ENCODE measurements at places on chromosomes 4 and X. TPM values are rescaled to one million over a fixed set of nuclear protein-coding genes. Genes with fewer than 3 reads are reported as not detected.

DNA sequence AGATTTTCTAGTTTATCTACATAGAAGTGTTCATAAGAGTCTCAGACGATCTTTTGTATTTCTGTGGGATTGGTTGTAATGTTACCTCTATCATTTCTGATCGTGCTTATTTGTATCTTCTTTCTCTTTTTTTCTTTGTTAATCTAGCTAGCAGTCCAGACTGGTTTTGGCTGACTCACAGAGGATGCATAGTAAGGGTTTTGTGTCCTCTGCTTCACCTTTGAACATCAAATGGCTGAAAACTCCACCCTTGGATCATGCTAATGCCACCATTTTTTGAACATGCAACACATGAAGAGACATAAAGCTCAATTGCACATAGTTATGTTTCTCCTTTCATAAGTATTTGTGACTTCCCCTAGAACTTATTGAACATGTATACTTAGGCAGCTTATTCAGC, 22.8 kb downstream of the TMPRSS11A start:
- H3K36me3 ChIP-seq = no peaks in the 10 kb centered on the region
- no peaks in the 10 kb centered on the region for H3K4me1 ChIP-seq
- H3K27me3 ChIP-seq = no peaks in the 10 kb centered on the region
- H3K27ac ChIP-seq = no peak overlapping the region

GRCh38 chrX:123184219-123184865, at the start of gene GRIA3:
Gene GRIA3, plus strand, starts transcription at chrX:123184278. Its CDS starts 258 bp downstream, at chrX:123184536.
- peak; percentile 18 for DNase-seq
- peaks cover 3% of the 10 kb centered on the region for H3K27me3 ChIP-seq
- H3K4me3 ChIP-seq = peak within 1 kb of the TSS; percentile 97
- H3K36me3 ChIP-seq = no peaks in the 10 kb centered on the region
- peak within 1 kb of the TSS; percentile 66 for H3K27ac ChIP-seq

GRCh38 chr4:54842656-54843055, 184.9 kb downstream of the KIT start:
- H3K27ac ChIP-seq = no peak overlapping the region
- no peak for DNase-seq
- H3K4me3 ChIP-seq = no peak overlapping the region

GRCh38 chr4:15778289-15779241, at the start of gene CD38:
Gene CD38, plus strand, starts transcription at chr4:15778328. Its CDS starts 87 bp downstream, at chr4:15778415.
- peak within 1 kb of the TSS; percentile 90 for H3K4me3 ChIP-seq
- peaks cover 2% of the 10 kb centered on the region for H3K36me3 ChIP-seq
- peaks cover 8% of the 10 kb centered on the region for H3K27me3 ChIP-seq
- peaks cover 11% of the 10 kb centered on the region for H3K4me1 ChIP-seq
- peak; percentile 38 for DNase-seq
- peak within 1 kb of the TSS; percentile 41 for H3K27ac ChIP-seq

Gene VEGFC
- not detected for total RNA-seq

GRCh38 chr4:185399466-185399865, 2.8 kb downstream of the ANKRD37 start:
- no peak overlapping the region for H3K4me3 ChIP-seq
- no peaks in the 10 kb centered on the region for H3K36me3 ChIP-seq
- H3K4me1 ChIP-seq = peaks cover 14% of the 10 kb centered on the region
- no peak overlapping the region for H3K27ac ChIP-seq

DNA sequence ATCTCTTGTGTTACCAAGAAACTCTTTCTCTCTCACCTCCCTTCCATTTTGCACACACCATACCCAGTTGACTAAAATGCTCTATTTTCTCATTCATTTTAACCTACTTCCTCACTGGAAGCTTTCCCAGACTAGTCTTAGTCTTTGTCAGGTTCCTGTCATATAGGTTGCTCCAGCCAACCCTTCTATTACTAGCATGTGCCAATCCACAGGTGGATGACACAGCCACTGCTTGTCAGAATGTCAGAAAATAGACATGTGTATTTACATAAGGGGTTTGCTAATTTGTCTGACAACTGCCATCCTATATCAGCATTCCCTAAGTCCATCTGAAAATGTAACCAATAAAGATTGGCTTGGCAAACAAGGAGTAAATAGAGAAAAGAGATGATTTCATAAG, 239.2 kb upstream of the SMIM31 start:
- H3K4me1 ChIP-seq = no peaks in the 10 kb centered on the region
- H3K27me3 ChIP-seq = no peaks in the 10 kb centered on the region
- no peaks in the 10 kb centered on the region for H3K36me3 ChIP-seq
- no peak for DNase-seq

DNA sequence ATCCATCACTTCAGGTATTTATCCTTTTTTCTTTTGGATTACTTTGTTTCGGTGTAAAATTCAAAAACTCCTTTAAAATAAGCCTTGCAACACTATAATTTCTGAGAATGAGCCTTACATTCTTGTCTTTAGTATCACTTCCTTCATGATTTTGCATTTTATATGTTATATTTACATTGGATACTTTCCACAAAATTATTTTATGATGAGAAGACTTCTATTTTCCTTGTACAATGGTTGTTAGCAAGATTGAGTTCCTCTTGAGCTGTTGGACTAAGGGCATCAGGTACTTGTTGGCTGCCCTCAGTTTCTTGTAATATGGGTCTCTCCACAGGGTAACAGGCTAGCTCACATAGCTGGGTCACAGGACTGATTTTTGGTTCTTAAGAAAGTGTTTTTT, 22.7 kb upstream of the HPGDS start:
- H3K27me3 ChIP-seq = peaks cover 2% of the 10 kb centered on the region
- no peak overlapping the region for H3K27ac ChIP-seq
- no peaks in the 10 kb centered on the region for H3K4me1 ChIP-seq
- no peaks in the 10 kb centered on the region for H3K36me3 ChIP-seq
- DNase-seq = no peak

Gene GRIA2
- 21.3 TPM for total RNA-seq

Gene SHISA3
- 0.42 TPM for total RNA-seq

Gene PAGE4
- not detected for total RNA-seq

GRCh38 chr4:7108660-7109059, 40.8 kb upstream of the GRPEL1 start:
- DNase-seq = no peak
- peaks cover 14% of the 10 kb centered on the region for H3K36me3 ChIP-seq
- H3K4me3 ChIP-seq = no peak overlapping the region

Gene IRF2
- 7.4 TPM for total RNA-seq

DNA sequence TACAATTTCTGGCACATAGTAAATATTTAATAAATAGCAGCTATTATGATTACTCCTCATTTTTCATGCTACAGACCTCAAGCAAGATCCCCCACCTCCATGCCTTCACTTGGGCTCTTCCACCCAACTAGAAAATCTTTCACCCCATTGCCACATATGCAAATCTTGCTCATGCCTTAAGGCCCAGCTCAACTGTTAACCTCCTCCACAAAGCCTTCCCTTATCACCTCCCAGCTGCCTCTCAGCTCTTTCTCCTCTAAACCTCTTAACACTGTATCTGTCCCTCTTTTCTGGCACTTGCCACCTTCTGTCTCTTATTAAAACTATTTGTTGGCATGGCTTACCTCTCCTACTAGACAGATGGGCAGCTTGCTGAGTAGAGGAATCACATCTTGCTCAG, 51.5 kb downstream of the PJA1 start:
- no peak for DNase-seq
- no peaks in the 10 kb centered on the region for H3K4me1 ChIP-seq
- no peak overlapping the region for H3K27ac ChIP-seq

DNA sequence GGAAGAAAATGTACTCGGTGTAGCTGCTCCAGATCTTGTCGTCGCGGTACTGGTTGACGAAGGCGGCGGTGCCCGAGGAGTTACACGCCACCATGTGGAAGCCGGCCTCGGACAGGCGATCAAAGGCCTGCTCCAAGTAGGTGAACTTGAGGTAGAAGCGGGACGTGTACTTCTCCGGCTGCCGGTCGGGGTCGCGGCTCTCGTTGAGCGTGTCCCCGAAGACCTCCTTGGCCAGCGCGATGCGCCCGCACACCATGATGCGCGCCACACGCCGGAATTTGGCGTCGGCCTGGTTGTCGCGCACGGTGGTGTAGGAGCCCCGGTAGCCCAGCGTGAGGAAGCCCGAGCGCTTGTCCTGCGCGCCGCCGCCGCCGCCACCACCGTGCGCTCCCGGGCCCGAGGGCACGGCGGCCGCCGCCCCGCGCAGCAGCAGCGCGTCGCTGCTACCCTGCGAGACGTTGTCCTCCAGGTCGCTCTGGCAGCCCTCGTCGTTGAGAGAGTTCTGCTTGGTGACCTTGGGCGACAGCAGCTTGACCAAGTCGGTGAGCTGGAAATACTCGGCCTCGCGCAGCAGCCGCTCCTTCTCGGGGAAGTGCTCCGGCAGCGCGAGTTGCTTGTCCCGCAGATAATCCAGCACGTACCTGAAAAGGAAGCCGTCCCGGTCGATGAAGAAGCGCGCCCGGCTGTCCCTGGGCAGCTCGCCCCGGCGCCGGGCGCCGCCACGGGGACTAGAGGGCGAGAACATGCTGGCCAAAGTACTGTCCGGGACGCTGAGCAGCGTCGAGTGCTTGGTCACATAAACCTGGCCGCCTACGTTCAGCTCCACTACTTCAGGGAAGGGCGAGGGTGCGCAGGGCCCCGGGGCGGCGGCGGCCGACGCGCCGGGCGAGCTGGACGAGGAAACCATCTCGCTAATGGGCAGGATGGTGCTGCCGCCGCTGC, 775 bp downstream of the KCTD8 start:
- H3K4me1 ChIP-seq = peaks cover 26% of the 10 kb centered on the region
- H3K27ac ChIP-seq = peak overlapping the region; percentile 96
- H3K4me3 ChIP-seq = peak overlapping the region; percentile 96
- peak; percentile 70 for DNase-seq
- peaks cover 15% of the 10 kb centered on the region for H3K27me3 ChIP-seq
- H3K36me3 ChIP-seq = no peaks in the 10 kb centered on the region

GRCh38 chr4:138398322-138398721, 156.2 kb upstream of the SLC7A11 start:
- no peaks in the 10 kb centered on the region for H3K27me3 ChIP-seq
- no peak for DNase-seq
- no peaks in the 10 kb centered on the region for H3K36me3 ChIP-seq
- no peak overlapping the region for H3K27ac ChIP-seq
- no peak overlapping the region for H3K4me3 ChIP-seq

Gene GCNA
- total RNA-seq = 2.5 TPM

Gene PPP1R2C
- not detected for total RNA-seq

Gene PROM1
- 36.9 TPM for total RNA-seq

DNA sequence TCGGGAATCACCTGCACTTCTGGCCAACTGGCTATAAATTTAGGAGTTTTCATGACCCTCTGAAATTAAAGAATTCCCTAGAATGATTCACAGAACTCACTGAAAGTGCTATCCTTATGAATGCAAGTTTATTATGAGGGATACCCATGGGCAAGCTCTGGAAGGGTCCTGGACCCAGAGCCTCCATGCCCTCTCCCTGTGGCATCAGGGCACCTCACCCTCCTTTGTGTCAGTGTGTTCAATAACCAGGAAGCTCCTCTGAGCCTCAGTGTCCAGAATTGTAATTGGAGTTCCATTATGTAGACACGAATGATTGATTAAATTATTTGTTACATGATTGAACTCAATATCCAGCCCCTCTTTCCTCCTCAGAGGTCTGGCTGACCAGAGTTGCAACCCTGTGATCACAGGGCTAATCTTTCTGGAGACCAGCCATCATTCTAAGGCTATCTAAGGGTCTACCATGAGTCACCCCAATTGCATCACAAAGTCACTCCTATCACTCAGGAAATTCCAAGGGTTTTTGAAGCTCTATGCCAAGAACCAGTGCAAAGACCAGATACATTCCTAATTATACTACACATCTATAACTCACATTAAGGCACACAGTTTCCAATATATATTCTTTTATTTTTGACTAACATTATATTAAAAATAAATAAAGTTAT, 8.9 kb downstream of the ANXA3 start:
- H3K4me1 ChIP-seq = peaks cover 9% of the 10 kb centered on the region
- H3K4me3 ChIP-seq = no peak overlapping the region
- H3K36me3 ChIP-seq = no peaks in the 10 kb centered on the region
- DNase-seq = no peak
- H3K27ac ChIP-seq = no peak overlapping the region

GRCh38 chrX:69237236-69237635, 72.0 kb upstream of the PJA1 start:
- DNase-seq = no peak
- H3K27ac ChIP-seq = no peak overlapping the region
- H3K27me3 ChIP-seq = no peaks in the 10 kb centered on the region
- no peaks in the 10 kb centered on the region for H3K36me3 ChIP-seq
- H3K4me3 ChIP-seq = no peak overlapping the region
- no peaks in the 10 kb centered on the region for H3K4me1 ChIP-seq

Gene IL13RA2
- not detected for total RNA-seq

DNA sequence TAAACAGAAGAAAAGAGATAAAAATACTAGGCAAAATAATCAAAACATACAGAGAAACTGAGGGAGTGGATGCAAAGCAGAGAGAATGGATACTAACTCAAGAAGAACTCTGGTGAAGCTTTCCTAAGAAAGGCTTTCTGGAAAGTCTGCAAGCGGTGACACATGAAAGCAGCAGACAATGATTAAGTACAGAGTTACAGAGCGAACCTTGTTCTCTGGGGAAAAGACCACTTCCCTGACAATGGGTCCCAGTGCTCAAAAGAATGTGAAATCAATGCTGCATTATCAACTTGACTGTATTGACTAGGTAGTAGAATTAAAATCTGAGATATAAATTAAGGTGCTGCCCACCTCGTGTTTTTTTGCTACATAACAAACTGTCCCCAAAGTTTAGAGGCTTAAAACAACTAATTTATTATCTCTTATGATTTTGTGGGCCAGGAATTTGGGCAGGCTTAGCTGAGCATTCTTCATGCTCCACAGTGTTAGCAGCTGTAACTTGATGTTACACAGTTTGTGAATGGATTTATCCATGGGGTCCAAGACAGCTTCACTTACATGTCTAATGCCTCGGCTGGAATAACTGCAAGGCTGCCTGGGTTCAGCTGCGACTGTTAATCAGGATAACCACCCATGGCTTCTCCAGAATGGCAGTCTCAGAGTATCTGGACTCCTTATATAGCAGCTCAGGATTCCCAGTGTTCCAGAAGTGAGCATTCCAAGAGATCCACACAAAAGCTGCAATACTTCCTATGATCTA, 106.9 kb upstream of the INPP4B start:
- DNase-seq = no peak
- no peaks in the 10 kb centered on the region for H3K4me1 ChIP-seq
- no peaks in the 10 kb centered on the region for H3K27me3 ChIP-seq
- H3K27ac ChIP-seq = no peak overlapping the region
- no peak overlapping the region for H3K4me3 ChIP-seq
- H3K36me3 ChIP-seq = no peaks in the 10 kb centered on the region

Data from glutamatergic neuron (in vitro differentiated cells).